Breast epithelium (tissue), 4 donors: ENCODE measurements at places on chromosomes 4 and X. TPM values are rescaled to one million over a fixed set of nuclear protein-coding genes. Genes with fewer than 3 reads are reported as not detected.

GRCh38 chrX:115011428-115011827, 6.0 kb downstream of the IL13RA2 start:
- H3K36me3 ChIP-seq = no peaks in the 10 kb centered on the region
- H3K27me3 ChIP-seq = no peaks in the 10 kb centered on the region
- H3K27ac ChIP-seq = no peak overlapping the region
- H3K4me1 ChIP-seq = no peaks in the 10 kb centered on the region
- no peak for DNase-seq
- H3K4me3 ChIP-seq = no peak overlapping the region

DNA sequence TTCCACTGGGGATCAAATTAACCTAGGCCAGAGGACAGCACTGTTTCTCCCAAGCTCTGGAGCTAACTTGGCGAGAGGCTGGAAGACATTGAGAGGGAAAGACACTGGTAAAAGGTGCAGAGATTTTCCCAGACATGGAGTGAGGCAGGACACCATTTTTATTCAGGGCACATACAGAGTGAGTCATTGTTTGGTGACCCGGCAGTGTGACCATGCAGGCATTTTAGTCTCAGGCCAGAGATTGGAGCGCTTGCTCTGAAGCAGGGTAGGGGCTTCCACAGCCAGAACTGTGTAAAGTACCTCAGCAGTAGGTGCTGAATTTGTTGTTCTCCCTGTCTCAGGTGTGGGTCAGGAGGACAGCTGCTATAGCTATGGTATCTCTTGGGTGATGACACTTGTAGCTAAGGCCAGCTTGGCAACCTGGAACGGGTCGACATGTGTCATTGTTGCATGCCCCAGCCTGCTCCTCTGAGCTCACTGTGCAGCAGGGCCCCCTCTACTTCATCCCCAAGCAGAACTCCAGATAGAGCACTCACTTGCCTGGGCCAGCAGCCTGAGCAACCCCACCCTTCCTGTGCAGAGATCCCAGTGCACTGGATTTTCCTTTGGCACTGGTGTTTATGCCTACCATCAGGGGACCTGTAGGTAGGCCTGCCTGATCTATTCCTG, 79.8 kb upstream of the ATP8A1 start:
- DNase-seq = no peak
- no peak overlapping the region for H3K4me3 ChIP-seq
- H3K27ac ChIP-seq = no peak overlapping the region
- H3K36me3 ChIP-seq = no peaks in the 10 kb centered on the region
- no peaks in the 10 kb centered on the region for H3K27me3 ChIP-seq
- no peaks in the 10 kb centered on the region for H3K4me1 ChIP-seq

- no peak overlapping the region for H3K27ac ChIP-seq
- H3K27me3 ChIP-seq = no peaks in the 10 kb centered on the region
- H3K4me3 ChIP-seq = no peak overlapping the region
- H3K36me3 ChIP-seq = no peaks in the 10 kb centered on the region
These were observed 106.1 kb downstream of the CHM start for GRCh38 chrX:85941275-85941674.

DNA sequence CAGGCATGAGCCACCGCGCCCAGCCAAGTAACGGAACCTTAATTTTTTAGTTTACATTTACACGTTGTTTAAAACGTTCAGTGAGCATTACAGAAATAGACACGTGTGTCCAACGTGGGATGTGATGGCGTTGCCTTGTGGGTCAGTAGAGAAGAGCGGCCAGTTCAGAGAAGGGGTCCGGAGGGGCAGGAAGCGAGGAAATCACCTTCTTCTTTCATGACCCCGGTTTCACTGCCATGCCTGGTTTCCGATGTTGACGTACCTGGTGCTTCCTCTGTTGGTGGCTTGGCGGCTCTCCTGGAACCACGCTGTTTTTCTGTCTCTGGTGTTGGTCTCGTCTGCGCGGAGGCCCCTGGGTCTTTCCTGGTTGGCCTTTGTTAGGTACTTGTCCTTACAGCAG, 42.8 kb downstream of the PCGF3 start:
- H3K27me3 ChIP-seq = no peaks in the 10 kb centered on the region
- no peak overlapping the region for H3K27ac ChIP-seq
- H3K4me3 ChIP-seq = no peak overlapping the region
- H3K36me3 ChIP-seq = no peaks in the 10 kb centered on the region
- H3K4me1 ChIP-seq = no peaks in the 10 kb centered on the region

DNA sequence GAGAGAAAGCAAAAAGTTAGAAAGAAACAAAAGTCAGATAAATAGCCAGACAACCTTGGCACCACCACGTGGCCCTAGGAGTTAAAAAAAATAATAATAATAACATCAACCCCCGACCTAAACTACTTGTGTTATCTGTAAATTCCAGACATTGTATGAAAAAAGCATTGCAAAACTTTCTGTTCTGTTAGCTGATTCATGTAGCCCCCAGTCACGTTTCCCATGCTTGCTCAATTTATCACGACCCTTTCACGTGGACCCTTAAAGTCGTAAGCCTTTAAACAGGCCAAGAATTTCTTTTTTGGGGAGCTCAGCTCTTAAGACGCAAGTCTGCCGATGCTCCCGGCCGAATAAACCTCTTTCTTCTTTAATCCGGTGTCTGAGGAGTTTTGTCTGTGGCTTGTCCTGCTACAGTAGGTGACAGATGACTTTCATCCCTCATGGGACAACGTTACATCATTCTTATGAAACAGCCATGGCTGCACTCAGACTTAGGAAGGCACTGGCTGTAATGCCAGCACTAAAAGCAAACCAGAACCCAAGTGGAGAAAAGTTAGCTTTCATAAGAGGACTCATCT, 520 bp downstream of the ACOX3 start:
- peak overlapping the region; percentile 100 for H3K4me3 ChIP-seq
- H3K36me3 ChIP-seq = no peaks in the 10 kb centered on the region
- no peaks in the 10 kb centered on the region for H3K27me3 ChIP-seq
- DNase-seq = no peak
- peaks cover 28% of the 10 kb centered on the region for H3K4me1 ChIP-seq
- peak overlapping the region; percentile 97 for H3K27ac ChIP-seq

- no peak overlapping the region for H3K27ac ChIP-seq
- no peak overlapping the region for H3K4me3 ChIP-seq
- H3K4me1 ChIP-seq = no peaks in the 10 kb centered on the region
- DNase-seq = no peak
- H3K36me3 ChIP-seq = no peaks in the 10 kb centered on the region
These were observed 274.3 kb upstream of the IL1RAPL1 start for GRCh38 chrX:28312965-28313364.

- H3K27ac ChIP-seq = peak overlapping the region; percentile 50
- H3K36me3 ChIP-seq = no peaks in the 10 kb centered on the region
- no peaks in the 10 kb centered on the region for H3K4me1 ChIP-seq
- no peaks in the 10 kb centered on the region for H3K27me3 ChIP-seq
- DNase-seq = no peak
These were observed 436.5 kb upstream of the FTHL17 start for GRCh38 chrX:31508338-31508737.

- no peaks in the 10 kb centered on the region for H3K27me3 ChIP-seq
- no peaks in the 10 kb centered on the region for H3K36me3 ChIP-seq
- H3K27ac ChIP-seq = no peak overlapping the region
- DNase-seq = no peak
These were observed 451.1 kb downstream of the PPARGC1A start for GRCh38 chr4:23438764-23439163.

GRCh38 chr4:86013621-86014020, 346.2 kb downstream of the MAPK10 start:
- no peak overlapping the region for H3K4me3 ChIP-seq
- no peak overlapping the region for H3K27ac ChIP-seq
- no peak for DNase-seq
- H3K4me1 ChIP-seq = no peaks in the 10 kb centered on the region

GRCh38 chr4:134328741-134329140, 127.2 kb upstream of the PABPC4L start:
- H3K4me1 ChIP-seq = no peaks in the 10 kb centered on the region
- no peak overlapping the region for H3K4me3 ChIP-seq
- no peaks in the 10 kb centered on the region for H3K27me3 ChIP-seq
- no peak for DNase-seq

DNA sequence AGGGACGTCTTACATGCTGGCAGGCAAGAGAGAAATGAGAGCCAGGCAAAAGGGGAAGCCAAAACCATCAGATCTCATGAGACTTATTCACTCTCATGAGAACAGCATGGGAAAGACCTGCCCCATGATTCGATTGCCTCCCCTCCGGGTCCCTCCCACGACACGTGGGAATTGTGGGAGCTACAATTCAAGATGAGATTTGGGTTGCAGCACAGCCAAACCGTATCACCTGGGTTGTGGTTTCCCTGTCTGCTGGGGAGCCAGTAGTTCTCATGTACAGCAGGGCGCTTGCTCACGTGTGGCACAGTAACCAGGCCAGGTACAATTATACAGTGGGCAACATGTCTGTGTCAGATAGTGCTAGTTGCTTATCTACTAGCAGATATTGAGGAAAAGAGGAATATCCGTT, 11.1 kb upstream of the RS1 start:
- H3K27ac ChIP-seq = no peak overlapping the region
- no peaks in the 10 kb centered on the region for H3K36me3 ChIP-seq
- H3K4me1 ChIP-seq = no peaks in the 10 kb centered on the region
- no peak overlapping the region for H3K4me3 ChIP-seq
- no peaks in the 10 kb centered on the region for H3K27me3 ChIP-seq

Gene IL3RA
- total RNA-seq = 2.9 TPM

Gene SCRG1
- under 0.01 TPM for total RNA-seq

Gene SPATA4
- total RNA-seq = not detected

Gene LYAR
- 11.9 TPM for total RNA-seq

Gene TKTL2
- total RNA-seq = 0.32 TPM
